Activated CD4-positive, alpha-beta memory T cell treated with anti-CD3 and anti-CD28 coated beads for 36 hours (primary cell): ENCODE measurements at places on chromosomes 4 and X.

DNA sequence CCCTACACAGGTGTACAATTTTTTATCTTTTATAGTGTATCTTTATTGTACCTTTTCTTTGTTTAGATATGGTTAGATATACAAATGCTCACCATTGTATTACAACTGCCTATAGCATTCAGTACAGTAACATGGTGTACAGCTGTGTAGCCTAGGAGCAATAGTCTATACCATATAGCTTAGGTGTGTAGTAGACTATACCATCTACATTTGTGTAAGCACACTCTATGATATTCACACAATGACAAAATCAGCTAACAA, 80.3 kb downstream of the FAM13A start:
- no peaks in the 10 kb centered on the region for H3K27me3 ChIP-seq
- DNase-seq, result no peak
- H3K4me3 ChIP-seq, result no peak overlapping the region
- no peaks in the 10 kb centered on the region for H3K4me1 ChIP-seq
- H3K36me3 ChIP-seq, result no peaks in the 10 kb centered on the region

DNA sequence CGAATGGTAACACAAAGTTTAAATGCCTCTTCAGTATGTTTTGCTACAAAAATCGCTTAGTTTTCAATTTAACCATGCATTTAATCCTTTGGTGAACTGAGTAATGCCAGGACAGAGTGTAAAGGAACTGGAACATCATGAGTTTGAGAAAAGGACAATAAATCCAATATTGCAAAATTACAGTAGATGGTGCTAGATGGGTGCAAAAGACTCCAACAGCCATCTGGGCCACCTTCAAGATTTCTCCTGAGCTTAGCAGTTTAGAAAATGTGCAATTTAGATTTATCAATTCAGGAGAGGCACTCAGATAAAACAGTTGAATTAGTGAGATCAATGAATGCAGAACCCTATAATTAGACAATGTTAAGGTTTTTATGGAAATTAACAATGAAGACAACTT, 33.2 kb upstream of the MID1IP1 start:
- H3K27ac ChIP-seq, result no peak overlapping the region
- H3K4me3 ChIP-seq, result no peak overlapping the region
- DNase-seq, result no peak
- no peaks in the 10 kb centered on the region for H3K4me1 ChIP-seq

DNA sequence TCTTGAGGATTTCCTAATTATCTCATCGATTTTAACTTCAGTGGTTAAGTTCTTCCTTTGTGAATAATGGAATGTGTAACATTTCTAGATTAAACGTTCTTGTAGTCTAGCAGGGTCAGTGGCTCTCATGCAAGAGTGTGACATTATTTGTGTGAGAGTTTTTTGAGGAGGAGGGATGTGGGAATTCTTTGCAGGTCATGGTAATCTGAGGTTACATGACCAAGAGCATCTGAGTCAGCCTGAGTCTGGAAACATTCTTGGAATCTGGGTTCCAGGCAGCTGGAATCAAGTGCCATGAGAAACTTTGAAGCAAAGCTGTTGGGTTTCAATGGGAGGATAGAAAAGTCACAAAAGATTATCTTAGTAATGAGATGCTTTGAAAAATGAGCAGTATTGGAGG, 49.5 kb downstream of the GK start:
- no peak overlapping the region for H3K4me3 ChIP-seq
- DNase-seq, result no peak
- H3K36me3 ChIP-seq, result peaks cover 28% of the 10 kb centered on the region
- no peak overlapping the region for H3K27ac ChIP-seq
- no peaks in the 10 kb centered on the region for H3K27me3 ChIP-seq

- no peaks in the 10 kb centered on the region for H3K27me3 ChIP-seq
- no peak overlapping the region for H3K4me3 ChIP-seq
- no peak for DNase-seq
- no peak overlapping the region for H3K27ac ChIP-seq
- H3K4me1 ChIP-seq, result no peaks in the 10 kb centered on the region
Observed at GRCh38 chr4:97938141-97938540, 205.1 kb downstream of the STPG2 start.

DNA sequence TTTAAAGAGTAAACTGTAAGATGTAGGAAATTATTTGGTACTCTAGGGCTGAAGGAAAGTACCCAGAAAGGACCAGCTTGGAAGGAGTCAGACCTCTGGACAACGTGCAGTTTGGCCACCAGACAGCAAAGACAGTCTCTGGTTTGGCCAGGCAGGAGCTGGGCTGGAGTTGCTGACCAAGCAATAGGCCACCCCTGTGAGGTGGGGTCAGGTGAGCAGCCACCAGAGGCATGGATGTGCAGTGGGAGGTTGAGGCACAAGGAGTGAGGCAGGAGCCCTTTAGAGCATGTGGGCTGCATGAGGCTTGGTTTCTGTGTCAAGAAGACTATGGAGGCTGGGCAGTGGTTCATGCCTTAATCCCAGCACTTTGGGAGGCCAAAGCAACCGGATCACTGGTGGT, 17.7 kb upstream of the MRFAP1 start:
- H3K27me3 ChIP-seq, result no peaks in the 10 kb centered on the region
- peaks cover 13% of the 10 kb centered on the region for H3K36me3 ChIP-seq
- H3K4me3 ChIP-seq, result no peak overlapping the region
- DNase-seq, result no peak
- no peaks in the 10 kb centered on the region for H3K4me1 ChIP-seq

DNA sequence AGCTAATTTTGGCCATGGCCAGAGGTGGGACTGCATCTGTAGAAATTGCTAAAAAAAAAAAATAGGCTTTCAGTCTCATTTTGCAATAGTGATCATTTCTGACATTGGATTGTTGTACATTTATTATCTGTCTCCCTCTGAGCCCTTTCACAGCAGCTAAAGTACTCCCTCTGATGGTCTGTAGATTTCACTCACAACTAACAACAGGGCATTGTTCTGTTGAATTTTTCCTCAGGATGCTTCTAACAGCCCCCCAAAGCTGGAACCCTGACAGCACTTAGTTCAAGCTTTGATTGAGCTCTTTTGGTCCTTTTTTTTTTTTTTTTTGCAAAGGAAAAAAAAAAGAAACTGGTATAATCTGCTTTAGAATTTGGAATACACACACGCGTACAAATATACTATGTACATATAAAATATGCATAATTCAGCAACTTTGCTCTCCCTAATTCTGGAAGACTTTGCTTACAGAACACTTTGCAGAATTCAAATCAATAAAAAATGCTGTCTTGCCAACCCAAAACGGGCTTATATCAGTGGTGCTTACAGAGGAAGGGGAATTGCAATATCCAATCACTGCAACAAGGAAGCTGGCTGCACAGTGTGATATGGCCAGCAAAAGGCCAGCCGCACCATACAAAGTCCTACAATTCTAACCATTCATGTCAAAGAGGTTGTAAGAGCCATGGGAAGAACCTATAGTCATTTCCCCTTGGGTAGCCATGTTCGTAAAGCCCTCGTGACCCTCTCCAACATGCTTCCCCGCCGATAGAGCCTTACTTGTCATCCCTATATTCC, 406.4 kb downstream of the SMARCA1 start:
- no peak overlapping the region for H3K27ac ChIP-seq
- DNase-seq, result no peak
- no peaks in the 10 kb centered on the region for H3K4me1 ChIP-seq
- no peaks in the 10 kb centered on the region for H3K36me3 ChIP-seq
- no peaks in the 10 kb centered on the region for H3K27me3 ChIP-seq

GRCh38 chr4:53465281-53465680, 87.8 kb downstream of the FIP1L1 start:
- H3K4me3 ChIP-seq, result no peak overlapping the region
- no peaks in the 10 kb centered on the region for H3K27me3 ChIP-seq
- H3K27ac ChIP-seq, result no peak overlapping the region
- H3K4me1 ChIP-seq, result no peaks in the 10 kb centered on the region
- peaks cover 15% of the 10 kb centered on the region for H3K36me3 ChIP-seq

- no peaks in the 10 kb centered on the region for H3K27me3 ChIP-seq
- H3K36me3 ChIP-seq, result no peaks in the 10 kb centered on the region
- no peak for DNase-seq
- H3K4me1 ChIP-seq, result no peaks in the 10 kb centered on the region
Observed at GRCh38 chrX:80266979-80267378, 153.3 kb upstream of the TENT5D start.

DNA sequence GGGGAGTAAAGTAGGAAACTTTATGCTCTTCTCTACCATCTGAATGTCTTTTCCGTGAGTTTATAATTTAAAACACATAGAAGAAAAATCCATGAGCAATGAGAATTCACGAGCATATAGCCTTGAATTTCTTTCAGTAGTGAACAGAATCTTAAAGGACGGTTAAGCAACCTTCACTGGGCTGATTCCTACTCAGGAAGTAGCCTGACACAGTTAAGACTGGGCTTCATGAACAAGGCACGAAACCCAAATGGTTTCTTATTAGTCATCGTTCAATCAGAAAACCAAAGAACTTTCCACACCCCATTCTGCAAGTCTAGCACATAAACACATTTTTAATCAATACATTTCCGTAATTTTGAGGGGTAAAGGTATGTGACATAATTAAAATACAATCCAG, 95.8 kb downstream of the SH3KBP1 start:
- DNase-seq, result no peak
- peak overlapping the region; percentile 70 for H3K27ac ChIP-seq
- peaks cover 77% of the 10 kb centered on the region for H3K4me1 ChIP-seq
- peaks cover 6% of the 10 kb centered on the region for H3K36me3 ChIP-seq
- peak overlapping the region; percentile 20 for H3K4me3 ChIP-seq
- H3K27me3 ChIP-seq, result no peaks in the 10 kb centered on the region

DNA sequence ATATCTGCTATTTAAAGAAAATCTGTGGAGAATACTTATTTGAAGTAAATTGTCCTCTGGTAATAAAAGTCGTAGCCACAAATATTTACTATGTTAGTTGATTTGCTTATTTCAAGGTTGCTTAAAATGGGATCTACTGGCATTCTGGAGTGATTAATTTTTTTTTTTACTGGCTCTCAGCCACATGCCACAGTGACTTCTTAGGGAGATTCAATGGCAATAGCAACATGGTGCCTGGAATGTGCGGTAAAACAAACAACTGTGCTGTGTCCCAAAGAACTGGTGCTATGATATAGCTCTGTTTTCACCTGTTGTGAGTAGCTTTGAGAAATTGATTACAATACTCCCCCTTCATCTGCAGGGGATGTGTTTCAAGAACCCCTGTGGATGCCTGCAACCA, 324.3 kb downstream of the GPAT3 start:
- H3K27me3 ChIP-seq, result no peaks in the 10 kb centered on the region
- DNase-seq, result no peak
- no peaks in the 10 kb centered on the region for H3K36me3 ChIP-seq
- no peak overlapping the region for H3K4me3 ChIP-seq
- no peak overlapping the region for H3K27ac ChIP-seq

- no peaks in the 10 kb centered on the region for H3K27me3 ChIP-seq
- H3K4me3 ChIP-seq, result no peak overlapping the region
- H3K4me1 ChIP-seq, result no peaks in the 10 kb centered on the region
- no peaks in the 10 kb centered on the region for H3K36me3 ChIP-seq
- DNase-seq, result no peak
Observed at GRCh38 chrX:10988653-10989052, 122.5 kb upstream of the HCCS start.

DNA sequence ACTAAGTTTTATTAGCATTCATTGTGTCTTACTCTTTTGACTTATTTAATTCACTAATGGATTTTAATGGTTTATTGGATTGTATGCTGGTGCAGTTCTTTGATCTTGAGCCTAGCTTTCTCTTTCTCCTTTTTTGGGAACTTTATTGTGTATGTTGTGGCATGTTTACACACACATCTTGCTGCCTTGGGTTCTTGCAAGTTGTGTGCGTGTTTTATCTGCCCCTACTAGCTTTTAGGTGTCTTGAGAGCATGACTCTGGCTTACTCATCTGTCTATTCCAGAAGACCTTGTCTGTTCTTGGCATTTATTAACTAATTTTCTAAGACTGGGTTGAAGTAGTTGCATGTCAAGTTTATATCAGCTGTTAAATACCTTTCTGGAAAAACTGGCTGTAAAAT, 2.7 kb downstream of the TMEM165 start:
- no peaks in the 10 kb centered on the region for H3K27me3 ChIP-seq
- peak overlapping the region; percentile 57 for H3K27ac ChIP-seq
- peaks cover 40% of the 10 kb centered on the region for H3K4me1 ChIP-seq
- DNase-seq, result no peak

GRCh38 chr4:76556452-76556851, 121.4 kb downstream of the SHROOM3 start:
- no peak for DNase-seq
- no peak overlapping the region for H3K4me3 ChIP-seq
- H3K4me1 ChIP-seq, result no peaks in the 10 kb centered on the region
- no peak overlapping the region for H3K27ac ChIP-seq

GRCh38 chr4:9812501-9813340, 31.3 kb downstream of the DRD5 start:
- H3K27ac ChIP-seq, result no peak overlapping the region
- H3K4me1 ChIP-seq, result peaks cover 4% of the 10 kb centered on the region
- no peak overlapping the region for H3K4me3 ChIP-seq
- H3K36me3 ChIP-seq, result no peaks in the 10 kb centered on the region
- peaks cover 16% of the 10 kb centered on the region for H3K27me3 ChIP-seq

GRCh38 chr4:55258152-55258865, 87.7 kb upstream of the SRD5A3 start:
- H3K36me3 ChIP-seq, result no peaks in the 10 kb centered on the region
- H3K4me1 ChIP-seq, result no peaks in the 10 kb centered on the region
- no peak for DNase-seq
- no peak overlapping the region for H3K4me3 ChIP-seq
- H3K27me3 ChIP-seq, result peaks cover 8% of the 10 kb centered on the region

- H3K27ac ChIP-seq, result no peak overlapping the region
- no peaks in the 10 kb centered on the region for H3K36me3 ChIP-seq
- H3K4me1 ChIP-seq, result peaks cover 7% of the 10 kb centered on the region
- DNase-seq, result no peak
- peaks cover 3% of the 10 kb centered on the region for H3K27me3 ChIP-seq
Observed at GRCh38 chr4:4945021-4945420, 74.2 kb downstream of the CYTL1 start.

GRCh38 chr4:48795108-48795507, 15.0 kb upstream of the FRYL start:
- no peak overlapping the region for H3K27ac ChIP-seq
- no peaks in the 10 kb centered on the region for H3K36me3 ChIP-seq
- peaks cover 2% of the 10 kb centered on the region for H3K27me3 ChIP-seq
- no peak for DNase-seq

DNA sequence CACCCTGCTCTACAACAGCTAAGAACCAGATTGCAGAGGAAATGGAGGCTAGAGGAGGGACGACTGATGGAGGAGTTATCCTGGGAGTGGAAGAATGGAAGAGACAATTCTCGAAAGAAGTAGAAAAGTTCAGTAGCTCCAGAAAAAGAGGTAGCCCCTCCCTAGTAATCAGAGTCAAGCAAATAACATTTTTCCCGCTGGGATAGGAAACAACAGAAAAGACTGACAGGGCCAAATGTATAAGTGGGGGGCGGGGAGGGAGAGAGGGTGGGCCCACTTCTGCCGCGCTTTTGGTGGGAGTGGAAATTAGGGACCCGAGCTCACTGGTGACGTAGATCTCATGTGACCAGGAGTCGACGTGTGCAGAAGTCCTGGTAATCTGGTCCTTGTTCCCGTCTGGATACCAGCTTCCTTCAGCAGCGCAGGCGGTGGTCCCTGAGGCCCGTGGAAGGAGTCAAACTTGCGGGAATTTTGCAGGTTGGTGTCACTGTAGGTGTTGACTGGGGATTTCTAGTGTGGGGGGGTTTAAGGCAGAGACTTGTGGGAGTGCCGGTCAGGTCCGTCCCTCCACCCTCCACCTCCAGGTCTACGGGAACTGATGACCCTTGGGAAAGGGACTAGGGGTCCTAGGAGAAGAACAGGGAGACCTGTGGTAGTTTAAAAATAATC, at the start of gene TCEAL9:
Gene TCEAL9, plus strand, starts transcription at position 377 of the 669 bp plus-strand sequence. CDS start 1,179 bp downstream, outside the sequence.
- peaks cover 3% of the 10 kb centered on the region for H3K27me3 ChIP-seq
- no peaks in the 10 kb centered on the region for H3K36me3 ChIP-seq
- H3K4me1 ChIP-seq, result peaks cover 9% of the 10 kb centered on the region
- peak within 1 kb of the TSS; percentile 78 for H3K4me3 ChIP-seq
- DNase-seq, result peak; percentile 9
- no peak within 1 kb of the TSS for H3K27ac ChIP-seq

GRCh38 chrX:65744965-65745364, 77.5 kb downstream of the MSN start:
- peaks cover 27% of the 10 kb centered on the region for H3K36me3 ChIP-seq
- H3K4me3 ChIP-seq, result no peak overlapping the region
- no peak overlapping the region for H3K27ac ChIP-seq
